ENCODE measurements at places on chromosomes 2 and 18.

DNA sequence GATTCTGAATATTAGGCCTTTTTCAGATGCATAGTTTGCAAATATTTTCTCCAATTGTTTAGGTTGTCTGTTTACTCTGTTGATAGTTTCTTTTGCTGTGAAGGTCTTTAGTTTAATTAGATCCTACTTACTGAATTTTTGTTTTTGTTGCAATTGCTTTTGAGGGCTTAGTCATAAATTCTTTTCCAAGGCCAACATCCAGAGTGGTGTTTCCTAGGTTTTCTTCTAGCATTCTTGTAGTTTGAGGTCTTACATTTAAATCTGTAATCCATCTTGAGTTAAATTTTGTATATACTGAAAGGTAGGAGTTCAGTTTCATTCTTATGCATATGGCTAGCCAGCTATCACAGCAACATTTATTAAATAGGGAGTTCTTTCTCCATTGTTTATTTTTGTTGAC, 404.8 kb downstream of the LNPK start:
- DNase-seq, result no peak

DNA sequence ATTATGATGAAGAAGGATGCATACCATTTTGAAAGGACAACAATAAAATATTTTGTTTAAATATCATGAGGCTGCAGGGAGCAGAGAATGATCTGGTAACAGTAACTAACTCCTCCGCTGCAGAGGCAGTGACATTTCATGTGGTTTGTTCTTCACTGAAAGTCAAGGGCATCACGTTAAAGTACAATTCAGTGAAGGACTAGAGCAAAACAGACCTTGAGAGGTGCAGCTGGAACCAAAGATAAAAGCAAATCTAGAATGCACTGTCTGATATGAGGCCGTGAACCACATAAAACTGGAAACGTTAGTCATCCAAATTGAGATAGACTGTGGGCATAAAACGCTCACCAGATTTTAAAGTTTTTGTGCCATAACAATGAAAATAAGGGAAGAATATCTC, 522.9 kb upstream of the TNP1 start:
- DNase-seq, result no peak

DNA sequence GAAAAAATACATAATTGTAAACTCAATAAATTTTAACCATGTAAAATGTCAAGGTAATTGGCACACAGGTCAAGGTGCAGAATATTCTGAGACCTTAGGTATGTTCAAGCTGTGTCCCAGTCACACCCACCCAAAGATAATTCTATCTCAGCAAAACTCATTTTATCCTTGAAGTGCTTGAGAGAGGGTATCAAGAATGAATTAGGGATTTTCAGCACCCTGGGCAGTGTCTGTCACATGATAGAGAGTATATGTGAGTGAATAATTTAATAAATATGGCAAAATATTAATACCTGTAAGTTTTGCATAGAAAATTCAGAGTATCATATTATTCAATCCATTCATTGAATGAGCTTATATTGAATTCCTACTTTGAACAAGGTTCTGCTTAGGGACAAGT, 567.9 kb downstream of the FBXO15 start:
- no peak for DNase-seq

DNA sequence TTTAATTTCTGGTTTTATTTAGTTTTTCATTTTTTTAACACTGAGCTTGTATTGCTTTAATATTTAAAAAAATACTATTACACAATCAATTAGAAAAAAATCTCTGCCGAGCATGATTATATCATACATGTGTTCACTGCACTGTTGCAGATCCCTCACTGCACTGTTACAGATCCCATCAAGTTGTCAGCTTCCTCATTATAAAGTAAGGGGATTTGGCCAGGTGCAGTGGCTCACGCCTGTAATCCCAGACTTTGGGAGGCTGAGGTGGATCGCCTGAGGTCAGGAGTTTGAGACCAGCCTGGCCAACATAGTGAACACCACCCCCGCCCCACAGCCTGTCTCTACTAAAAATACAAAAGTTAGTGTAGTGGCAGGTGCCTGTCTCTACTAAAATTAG, 33.0 kb upstream of the METTL21A start:
- DNase-seq, result no peak

GRCh38 chr2:184875911-184876310, 277.6 kb downstream of the ZNF804A start:
- DNase-seq, result no peak

GRCh38 chr2:27118525-27119329, at the start of gene CGREF1:
Gene CGREF1 (minus strand): TSS chr2:27119128. CDS start chr2:27104366, 14,762 bp downstream.
- peak; percentile 25 for DNase-seq

DNA sequence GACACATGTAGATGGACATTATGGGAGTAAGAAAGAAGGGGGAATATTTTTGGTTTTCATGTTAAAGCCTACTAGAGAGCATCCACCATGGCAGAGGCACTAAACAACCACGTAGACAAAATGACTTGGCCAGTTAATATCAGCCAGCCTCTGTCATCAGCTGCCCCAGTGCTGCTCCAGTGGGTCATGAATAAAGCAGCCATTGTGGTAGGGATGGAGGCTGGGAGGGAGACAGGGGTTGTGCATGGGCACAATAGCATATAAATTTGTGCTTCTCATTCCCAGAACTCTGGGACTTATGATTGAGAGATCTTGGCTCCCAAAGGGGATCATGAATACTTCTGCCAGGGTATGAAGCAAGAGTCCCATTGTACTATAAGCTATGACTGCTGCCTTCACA, 31.1 kb upstream of the CXCR4 start:
- DNase-seq, result no peak

DNA sequence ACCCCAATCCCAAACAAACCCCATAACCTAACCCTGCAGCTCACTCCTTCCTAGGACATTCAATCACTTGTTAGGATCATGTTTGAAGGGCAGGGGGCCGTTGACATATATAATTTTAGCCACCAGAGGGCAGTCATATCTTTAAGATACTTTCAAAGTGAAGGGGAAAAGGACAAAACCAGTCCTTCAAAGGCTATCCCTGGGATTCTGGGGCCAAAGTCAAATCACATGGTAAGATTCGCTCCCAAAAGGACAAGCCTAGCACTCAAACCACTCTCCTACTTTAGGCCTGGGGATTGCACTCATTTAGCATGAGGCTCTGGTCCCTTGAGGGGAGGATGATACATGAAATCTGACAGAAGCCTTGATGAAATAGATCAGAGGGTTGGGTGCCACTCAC, 44.6 kb downstream of the HAUS1 start:
- peak; percentile 26 for DNase-seq

- no peak for DNase-seq
Measured at GRCh38 chr2:164164602-164165001, 428.8 kb upstream of the FIGN start.

DNA sequence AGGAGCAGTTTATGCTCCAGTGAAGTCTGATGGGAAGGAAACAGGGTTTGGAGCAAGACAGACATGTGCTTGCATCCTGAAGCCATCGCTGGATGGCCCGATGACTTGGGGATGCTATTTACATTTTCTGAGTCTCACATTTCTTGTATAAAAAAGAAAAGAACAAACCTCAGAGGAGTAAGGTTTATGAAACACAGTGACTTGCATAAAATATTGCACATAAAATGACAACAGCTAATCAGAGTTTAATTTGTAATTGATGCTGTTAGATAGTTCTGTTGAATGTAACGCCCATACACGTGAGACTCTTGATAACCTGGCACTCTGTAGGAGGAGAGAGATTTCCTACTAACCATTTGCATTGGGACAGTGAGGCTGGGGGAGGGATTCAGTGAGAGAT, 16.5 kb downstream of the PRELID3A start:
- no peak for DNase-seq

DNA sequence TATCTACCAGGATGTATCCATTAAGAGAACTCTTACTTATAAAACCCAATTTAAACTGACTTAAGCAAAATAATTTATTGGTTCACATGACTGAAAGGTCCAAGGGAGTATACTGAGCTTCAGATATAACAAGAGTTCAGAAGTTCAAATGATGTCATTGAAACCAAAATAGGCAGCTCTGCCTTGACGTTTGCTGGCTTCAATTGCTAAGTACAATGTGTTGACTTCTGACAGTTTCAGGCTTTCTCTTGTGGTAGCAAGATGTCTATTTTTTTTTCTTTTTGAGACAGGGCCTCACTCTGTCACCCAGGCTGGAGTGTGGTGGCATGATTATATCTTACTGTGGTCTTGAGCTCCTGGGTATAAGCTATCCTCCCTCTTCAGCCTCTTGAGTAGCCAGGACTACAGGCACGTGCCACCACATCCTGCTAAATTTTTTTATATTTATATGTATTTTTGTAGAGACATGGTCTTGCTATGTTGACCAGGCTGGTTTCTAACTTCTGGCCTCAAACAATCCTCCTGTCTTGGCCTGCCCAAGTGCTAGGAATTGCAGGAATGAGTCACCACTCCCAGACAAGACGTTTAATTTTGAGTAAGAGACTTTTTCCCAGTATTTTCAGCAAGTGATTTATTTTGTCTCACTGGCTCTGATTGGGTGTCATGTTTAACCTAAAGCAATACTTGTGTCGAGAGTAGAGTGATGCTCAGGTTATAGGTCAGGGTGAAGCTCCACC, 184.8 kb downstream of the NR4A2 start:
- DNase-seq, result no peak

DNA sequence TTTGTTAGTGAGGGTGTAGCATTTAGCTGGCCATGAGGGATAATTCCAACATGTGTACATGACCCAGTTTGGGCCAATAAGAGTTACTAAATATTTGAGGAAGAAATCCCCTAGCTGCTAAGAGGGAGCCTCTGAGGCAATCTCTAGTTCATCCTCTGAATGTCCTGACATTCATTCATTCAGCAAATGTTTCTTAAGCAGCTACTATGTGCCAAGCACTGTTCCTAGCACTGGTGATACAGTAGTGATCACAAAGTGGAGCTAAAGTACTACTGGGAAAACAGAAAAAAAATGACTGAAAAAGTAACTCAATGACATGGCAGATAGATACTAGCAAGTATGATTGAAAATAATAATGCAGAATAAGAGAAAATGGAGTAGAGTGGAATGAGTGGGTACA, 79.8 kb upstream of the PID1 start:
- DNase-seq, result no peak

GRCh38 chr2:32641180-32641579, 13.3 kb downstream of the TTC27 start:
- no peak for DNase-seq

Data from activated naive CD8-positive, alpha-beta T cell treated with anti-CD3 and anti-CD28 coated beads for 36 hours (primary cell).